Stimulated activated naive B cell treated with anti-CD40 and anti-IgM and Interleukin-4, amounts not matched to agents 10 μg/mL and 1 μg/mL and 100 μg/mL, for 72 hours (primary cell): ENCODE measurements at places on chromosomes 2 and 18.

GRCh38 chr2:163659224-163659623, 76.6 kb downstream of the FIGN start:
- no peak for DNase-seq
- no peak overlapping the region for H3K27ac ChIP-seq
- H3K27me3 ChIP-seq: no peaks in the 10 kb centered on the region
- no peaks in the 10 kb centered on the region for H3K4me1 ChIP-seq

DNA sequence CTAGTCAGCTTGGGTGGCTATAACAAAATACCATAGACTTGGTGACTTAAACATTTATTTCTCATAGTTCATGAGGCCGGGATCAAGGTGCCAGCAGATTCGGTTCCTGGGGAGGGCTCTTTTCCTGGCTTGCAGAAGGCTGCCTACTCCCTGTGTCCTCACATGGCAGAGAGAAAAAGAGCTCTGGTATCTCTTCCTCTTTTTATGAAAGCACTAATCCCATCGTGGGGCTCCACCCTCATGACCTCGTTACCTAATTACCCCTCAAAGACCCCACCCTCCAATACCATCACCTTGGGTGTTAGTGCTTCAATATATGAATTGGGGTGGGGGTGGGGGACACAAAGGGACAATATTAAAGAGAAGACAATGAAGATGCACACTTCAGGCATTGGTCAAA, 67.1 kb upstream of the CCBE1 start:
- H3K4me3 ChIP-seq: no peak overlapping the region
- H3K4me1 ChIP-seq: no peaks in the 10 kb centered on the region
- peaks cover 13% of the 10 kb centered on the region for H3K27me3 ChIP-seq
- H3K27ac ChIP-seq: no peak overlapping the region

GRCh38 chr2:71446505-71446904, 6.9 kb upstream of the DYSF start:
- no peaks in the 10 kb centered on the region for H3K36me3 ChIP-seq
- no peak overlapping the region for H3K27ac ChIP-seq
- H3K4me3 ChIP-seq: no peak overlapping the region
- DNase-seq: no peak
- peaks cover 5% of the 10 kb centered on the region for H3K27me3 ChIP-seq
- H3K4me1 ChIP-seq: no peaks in the 10 kb centered on the region

DNA sequence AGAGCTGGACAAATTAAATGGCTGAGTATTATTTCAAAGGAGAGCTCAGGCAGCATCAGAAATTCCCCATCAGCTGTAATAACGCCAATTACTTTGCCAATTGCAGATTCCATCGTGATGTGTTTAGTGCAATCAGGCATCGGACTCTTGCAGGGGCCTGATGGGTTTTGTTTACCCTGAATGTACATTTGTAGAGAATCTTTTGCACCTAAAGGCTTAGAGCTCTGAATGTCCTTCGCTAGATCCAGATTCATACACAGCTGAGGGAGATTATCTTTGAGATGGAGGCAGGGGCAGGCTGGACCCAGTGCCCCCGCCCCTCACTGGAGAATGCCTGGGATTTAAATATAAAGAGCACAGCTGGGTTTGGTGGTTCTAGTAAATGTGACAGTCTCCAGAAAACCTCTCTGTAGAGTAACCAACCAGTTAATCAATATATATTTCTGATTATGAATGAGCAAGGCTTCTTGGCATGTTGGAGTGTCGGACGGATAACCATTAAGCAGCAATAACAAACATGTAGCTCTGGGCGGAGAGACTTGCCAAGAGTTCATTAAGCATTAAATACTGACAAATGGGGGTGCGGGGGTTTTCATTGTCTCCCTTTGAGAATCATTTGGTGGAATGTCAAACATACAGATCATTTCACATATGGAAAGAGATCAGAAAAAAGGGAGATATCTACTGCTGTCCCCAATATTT, 200.9 kb downstream of the SETBP1 start:
- H3K4me3 ChIP-seq: no peak overlapping the region
- DNase-seq: no peak
- no peaks in the 10 kb centered on the region for H3K27me3 ChIP-seq
- H3K4me1 ChIP-seq: peaks cover 82% of the 10 kb centered on the region

DNA sequence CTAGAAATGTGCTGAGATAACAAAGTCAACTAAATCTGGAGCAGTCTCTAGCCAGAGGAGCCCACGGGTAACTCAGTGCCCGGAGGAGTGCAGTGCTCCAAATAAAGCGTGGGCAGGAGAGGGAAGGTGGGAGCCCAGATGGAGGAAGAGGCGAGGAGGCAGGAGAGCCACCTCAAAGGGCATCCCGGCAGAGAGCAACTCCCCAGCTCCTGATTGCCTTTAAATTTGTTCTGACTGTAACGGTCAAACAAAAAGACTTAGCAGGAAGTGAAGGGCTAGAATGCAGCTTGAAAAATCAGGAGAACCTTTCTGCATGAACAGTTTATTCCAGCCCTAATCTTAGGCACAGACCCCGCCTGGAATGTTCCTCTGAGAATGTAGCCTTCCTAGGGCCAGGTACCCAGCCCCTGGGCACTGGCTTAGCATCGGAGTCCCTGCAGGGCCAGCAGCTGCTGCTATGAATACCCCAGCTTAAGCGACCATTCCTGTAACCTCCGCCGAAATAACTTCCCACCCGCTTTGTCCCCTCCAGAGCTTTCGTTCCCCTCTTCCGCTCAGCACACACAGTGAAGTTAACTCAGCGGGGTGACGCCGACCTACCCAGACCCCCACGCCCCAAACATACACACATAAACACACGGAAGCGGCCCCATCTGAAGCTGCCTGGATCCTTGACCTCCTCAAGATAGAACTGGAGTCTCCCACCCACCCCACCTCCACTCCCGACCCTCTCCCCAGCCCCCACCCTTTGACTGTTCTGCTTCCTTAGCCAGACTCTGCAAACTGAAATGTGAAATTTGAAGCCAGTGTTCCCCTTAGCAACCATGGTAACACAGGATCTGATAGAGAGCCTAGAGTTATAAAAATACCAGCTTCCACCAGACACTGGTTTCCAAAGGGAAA, 123.2 kb downstream of the SMAD7 start:
- no peak for DNase-seq
- H3K27me3 ChIP-seq: peaks cover 16% of the 10 kb centered on the region

- peaks cover 6% of the 10 kb centered on the region for H3K36me3 ChIP-seq
- no peaks in the 10 kb centered on the region for H3K27me3 ChIP-seq
- H3K27ac ChIP-seq: peak within 1 kb of the TSS; percentile 100
- DNase-seq: no peak
- peaks cover 30% of the 10 kb centered on the region for H3K4me1 ChIP-seq
Measured at GRCh38 chr2:121649149-121649595, at the start of gene CLASP1. Gene CLASP1, minus strand, starts transcription at chr2:121649462. Its CDS starts 43,567 bp downstream, at chr2:121605895.

GRCh38 chr18:45111502-45111848, 430.8 kb downstream of the SETBP1 start:
- no peak overlapping the region for H3K27ac ChIP-seq
- H3K4me3 ChIP-seq: no peak overlapping the region
- H3K27me3 ChIP-seq: no peaks in the 10 kb centered on the region
- H3K36me3 ChIP-seq: no peaks in the 10 kb centered on the region

DNA sequence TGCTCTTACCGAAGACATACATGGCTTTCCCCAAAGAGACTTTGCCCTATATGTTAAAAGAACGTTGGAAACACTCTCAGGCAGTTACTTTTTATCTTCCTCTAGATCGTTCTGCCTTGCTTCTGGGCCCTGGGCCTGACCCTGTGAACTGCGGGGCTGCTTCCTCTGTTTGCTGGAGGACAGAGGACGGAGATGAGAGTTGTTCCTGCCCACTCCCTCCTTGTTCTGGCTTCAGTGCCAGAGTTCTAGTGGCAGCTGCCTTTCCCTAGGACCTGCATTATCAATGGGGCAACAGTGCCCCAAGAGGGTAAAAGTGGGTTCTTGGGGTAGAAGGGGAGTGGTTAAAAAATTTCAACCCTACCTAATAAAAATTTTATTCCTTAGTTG, 6.5 kb upstream of the FN1 start:
- H3K27me3 ChIP-seq: peaks cover 28% of the 10 kb centered on the region
- H3K4me1 ChIP-seq: no peaks in the 10 kb centered on the region
- H3K27ac ChIP-seq: no peak overlapping the region
- H3K4me3 ChIP-seq: no peak overlapping the region
- no peaks in the 10 kb centered on the region for H3K36me3 ChIP-seq

- H3K4me1 ChIP-seq: no peaks in the 10 kb centered on the region
- no peak overlapping the region for H3K4me3 ChIP-seq
- DNase-seq: no peak
Measured at GRCh38 chr2:152421521-152422370, 86.8 kb downstream of the FMNL2 start.

GRCh38 chr18:11760498-11761167, 71.6 kb downstream of the GNAL start:
- no peak overlapping the region for H3K27ac ChIP-seq
- no peak overlapping the region for H3K4me3 ChIP-seq
- no peak for DNase-seq
- H3K27me3 ChIP-seq: peaks cover 17% of the 10 kb centered on the region
- no peaks in the 10 kb centered on the region for H3K4me1 ChIP-seq

GRCh38 chr2:3198119-3198518, 179.5 kb downstream of the EIPR1 start:
- H3K27me3 ChIP-seq: no peaks in the 10 kb centered on the region
- DNase-seq: no peak
- no peak overlapping the region for H3K4me3 ChIP-seq
- H3K27ac ChIP-seq: no peak overlapping the region
- H3K4me1 ChIP-seq: peaks cover 9% of the 10 kb centered on the region
- H3K36me3 ChIP-seq: peaks cover 52% of the 10 kb centered on the region

GRCh38 chr2:126900646-126901319, 2.1 kb downstream of the TEX51 start:
- H3K4me1 ChIP-seq: peaks cover 5% of the 10 kb centered on the region
- peaks cover 2% of the 10 kb centered on the region for H3K36me3 ChIP-seq

GRCh38 chr2:130892793-130893785, 56.4 kb downstream of the ARHGEF4 start:
- no peaks in the 10 kb centered on the region for H3K4me1 ChIP-seq
- no peak for DNase-seq
- no peak overlapping the region for H3K27ac ChIP-seq
- H3K36me3 ChIP-seq: no peaks in the 10 kb centered on the region
- H3K27me3 ChIP-seq: peaks cover 17% of the 10 kb centered on the region
